ENCODE measurements at places on chromosomes 16 and 17.

DNA sequence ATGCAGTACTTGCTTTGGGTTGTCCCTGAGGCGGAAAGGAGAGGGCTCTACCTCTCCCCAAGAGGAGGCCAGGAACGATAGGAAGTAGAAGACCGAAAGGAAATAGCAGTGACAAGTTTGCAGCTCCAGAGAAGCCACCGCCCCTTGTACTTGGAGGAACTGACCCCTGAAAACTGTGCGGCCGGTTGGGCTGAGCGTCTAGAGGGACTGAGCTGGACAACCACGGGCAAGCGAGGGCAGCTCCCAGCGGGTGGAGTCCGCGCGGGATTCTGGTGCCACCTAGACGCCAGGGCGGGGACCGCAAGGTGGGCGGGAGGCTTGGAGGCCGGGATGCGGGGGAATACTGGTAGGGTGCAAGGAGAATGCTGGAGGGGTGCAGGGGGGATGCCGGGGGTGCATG is 1.3 kb upstream of the SLC6A4 start:
- no peak for DNase-seq

GRCh38 chr16:89737341-89738071 is 16.2 kb downstream of the ZNF276 start:
- DNase-seq = no peak

DNA sequence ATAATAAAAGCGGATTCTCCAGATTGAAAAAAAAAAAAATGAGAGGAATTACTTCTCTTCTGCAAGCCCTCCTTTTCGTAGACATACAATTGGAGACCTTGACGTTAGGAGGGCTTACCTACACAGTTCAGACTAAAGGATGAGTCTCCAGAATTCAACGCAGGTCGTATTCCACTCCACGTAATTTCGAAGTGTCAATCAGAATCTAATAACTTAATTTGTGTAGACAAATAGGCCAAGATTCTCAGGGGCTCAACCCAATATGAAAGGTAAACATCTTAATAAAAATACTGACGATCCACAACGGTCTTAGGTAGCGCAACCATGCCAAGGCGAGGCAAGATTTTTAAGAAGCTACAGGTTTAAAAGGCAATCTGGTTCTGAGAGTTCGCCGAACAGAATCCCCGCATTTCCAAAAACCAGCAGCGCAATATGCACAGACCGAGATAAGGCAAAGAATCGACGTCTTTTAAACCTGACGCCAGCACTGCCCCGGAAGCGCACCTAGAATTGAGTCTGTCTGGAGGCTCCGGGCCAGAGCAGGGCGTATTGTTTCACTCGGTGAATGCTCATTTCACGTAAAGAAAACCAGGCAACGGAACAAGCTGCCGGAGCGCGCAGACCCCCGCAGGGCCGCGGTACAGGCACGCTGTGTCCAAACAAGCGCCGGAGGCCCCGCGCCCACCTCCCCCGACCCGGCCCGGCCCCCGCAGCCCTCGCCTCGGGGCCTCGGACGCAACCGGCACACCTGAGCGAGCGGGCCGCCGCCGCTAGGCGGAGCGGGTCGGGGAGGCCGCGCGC is 623 bp downstream of the MBTPS1 start:
- no peak for DNase-seq

DNA sequence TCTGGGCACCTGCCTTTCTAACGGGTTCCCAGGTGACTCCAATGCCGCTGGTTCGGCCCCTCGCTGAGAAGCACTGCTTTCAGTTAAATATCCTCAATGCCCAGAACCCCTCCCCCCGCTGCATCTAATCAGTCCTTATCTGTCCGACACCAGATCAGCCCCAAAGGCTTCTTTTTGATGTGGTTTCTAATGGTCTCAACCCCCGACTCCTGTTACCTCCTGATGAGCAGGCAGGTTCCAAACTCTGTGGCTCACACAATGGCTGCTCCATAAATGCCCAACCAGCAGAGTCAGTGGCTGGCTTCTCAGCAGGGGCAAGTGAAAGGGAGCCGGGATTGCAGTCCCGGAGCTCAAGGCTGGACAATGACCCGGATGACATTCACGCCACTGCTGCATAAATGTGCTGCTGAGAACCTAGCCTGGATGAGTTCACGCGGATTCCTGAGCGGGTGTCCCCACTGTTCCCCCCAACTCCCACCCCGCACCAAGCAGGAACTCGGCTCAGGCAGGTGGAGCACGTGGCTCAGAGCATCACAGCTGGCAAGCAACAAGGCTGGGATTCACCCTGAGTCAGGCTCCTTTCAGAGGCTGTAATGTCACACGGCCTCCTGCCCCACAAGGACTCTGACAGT is 1.0 kb upstream of the SLC38A8 start:
- no peak for DNase-seq

DNA sequence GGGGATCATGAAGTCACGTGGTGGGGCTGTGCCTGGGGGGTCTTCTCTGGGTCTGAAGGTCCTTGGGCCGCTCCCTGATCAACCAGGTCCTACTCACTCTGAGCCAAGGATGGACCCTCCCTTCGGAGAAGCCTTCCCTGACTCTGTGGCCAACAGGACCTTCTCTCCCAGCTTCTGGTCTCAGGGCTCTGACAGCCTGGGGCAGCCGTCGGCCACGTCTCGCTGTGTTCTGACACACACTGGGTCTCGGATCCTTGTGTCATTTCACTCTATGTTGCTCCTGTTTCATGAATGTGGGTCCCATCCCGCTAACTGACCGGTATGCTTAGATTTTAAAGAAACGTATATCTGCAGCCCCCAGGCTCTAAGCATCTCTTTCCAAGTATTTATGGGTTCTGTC is 256.1 kb downstream of the ENGASE start:
- DNase-seq = no peak

Measured in fibroblast of skin of left quadriceps (primary cell).